ENCODE measurements at places on chromosomes 13 and 19.

DNA sequence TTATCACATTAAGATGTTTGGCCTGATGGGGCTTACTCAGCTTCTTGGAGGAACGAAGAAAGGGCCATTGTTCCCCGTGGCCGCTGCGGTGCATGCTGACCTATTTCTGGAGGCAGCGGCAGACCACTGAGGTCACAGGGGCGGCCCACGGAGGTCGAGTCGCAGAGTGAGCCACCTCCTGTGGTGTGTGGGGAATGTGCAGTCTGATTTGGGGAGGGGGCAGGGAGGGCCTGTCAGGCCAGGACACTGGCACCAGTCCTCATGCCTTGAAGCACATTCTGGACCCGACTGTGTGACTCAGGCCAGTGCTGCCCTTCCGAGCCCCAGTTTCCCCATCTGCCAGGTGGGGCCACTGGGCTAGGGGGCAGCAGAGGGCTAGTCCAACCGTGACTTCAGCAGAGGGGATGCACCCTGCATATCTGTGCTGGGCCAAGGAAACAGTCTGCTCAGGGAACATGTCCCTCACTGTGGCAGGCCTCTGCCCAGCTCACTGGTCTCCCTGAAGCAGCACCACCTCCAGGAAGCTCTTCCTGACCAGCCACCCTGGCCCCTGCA lies 6.3 kb downstream of the SLC7A10 start:
- DNase-seq: no peak

- no peak for DNase-seq
Measured at GRCh38 chr13:95698047-95698749, 21.3 kb downstream of the DNAJC3 start.

DNA sequence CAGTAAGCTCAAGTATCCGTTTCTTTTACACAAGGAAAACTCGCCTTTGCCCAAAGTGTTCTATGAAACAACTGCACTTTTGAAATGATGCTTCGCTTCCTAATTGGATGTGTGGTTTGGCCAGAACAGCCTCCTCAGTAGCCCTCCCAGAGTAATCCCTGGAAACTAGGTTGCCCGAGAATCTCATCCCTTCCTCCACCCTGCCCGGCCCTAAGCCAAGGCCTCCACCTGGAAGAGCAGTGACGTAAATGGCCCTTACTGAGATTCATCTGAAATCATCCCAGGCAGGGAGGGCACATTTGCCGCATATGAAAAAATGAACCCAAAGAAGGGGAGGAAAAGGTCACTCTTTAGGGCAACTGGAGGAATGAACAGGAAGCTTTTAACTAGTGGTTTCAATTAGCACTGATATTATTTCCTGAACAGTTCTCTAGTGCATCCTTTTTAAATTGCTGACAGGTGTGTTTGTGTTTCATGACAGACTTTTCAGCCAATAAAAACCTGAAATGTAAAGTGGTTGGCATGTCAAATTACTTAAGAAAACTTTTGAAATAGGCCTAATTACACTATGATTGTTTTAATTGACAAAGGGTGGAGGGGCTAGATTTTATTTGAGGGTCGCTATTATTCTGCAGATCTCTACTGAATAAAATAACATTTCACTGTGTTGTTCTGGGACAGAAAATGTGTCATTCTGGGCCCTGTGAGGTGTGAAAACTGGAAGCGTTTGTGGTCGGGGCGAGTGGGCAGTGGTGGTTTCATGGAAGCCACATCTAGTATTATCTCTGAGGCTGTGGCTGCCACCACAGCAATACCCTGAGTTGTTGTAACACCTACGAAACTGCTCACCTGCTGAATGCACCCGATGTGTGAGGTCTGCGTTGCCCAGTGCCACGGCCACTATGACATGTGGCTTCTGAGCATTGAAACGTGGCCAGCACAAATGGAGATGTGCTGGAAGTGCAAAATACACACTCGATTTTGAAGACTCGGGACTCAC lies 112.1 kb downstream of the ZIC5 start:
- peak; percentile 74 for DNase-seq

DNA sequence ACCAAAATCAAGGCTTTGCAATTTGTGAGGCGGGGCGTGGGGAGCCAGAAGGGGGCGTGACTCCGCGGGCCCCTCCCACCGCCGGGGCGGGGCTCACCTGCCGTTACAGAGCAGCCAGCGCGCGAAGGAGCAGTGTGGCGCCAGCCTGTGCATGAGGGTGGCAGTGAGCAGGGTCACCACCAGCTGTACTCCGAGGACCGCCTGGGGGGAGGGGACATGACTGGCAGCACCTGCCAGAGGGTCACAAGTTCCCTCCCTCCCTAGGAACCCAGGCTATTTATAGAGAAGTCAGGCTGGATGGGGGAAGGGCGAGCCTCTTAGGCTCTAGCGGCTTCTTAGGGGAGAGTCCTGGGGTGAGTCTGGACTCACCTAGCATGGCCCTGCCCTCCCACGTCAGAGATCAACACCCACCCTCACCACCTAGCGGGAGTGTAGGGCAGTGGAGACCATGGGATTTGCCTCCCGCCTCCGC lies 3.6 kb downstream of the TMEM161A start:
- DNase-seq: peak; percentile 40

GRCh38 chr13:33494596-33495204 lies 209.1 kb upstream of the STARD13 start:
- no peak for DNase-seq
